ENCODE measurements at places on chromosomes 13 and 19. TPM values are rescaled to one million over a fixed set of nuclear protein-coding genes. Genes with fewer than 3 reads are reported as not detected.

Gene FGF21
- not detected for total RNA-seq

Gene SPATA13
- total RNA-seq = 33.4 TPM

- DNase-seq = no peak
- H3K4me3 ChIP-seq = no peak overlapping the region
- no peak overlapping the region for H3K27ac ChIP-seq
- no peaks in the 10 kb centered on the region for H3K4me1 ChIP-seq
- H3K27me3 ChIP-seq = no peaks in the 10 kb centered on the region
Observed at GRCh38 chr13:106958621-106959048, 390.7 kb upstream of the ARGLU1 start.

GRCh38 chr13:79435561-79435990, 29.5 kb upstream of the RBM26 start:
- DNase-seq = no peak
- no peaks in the 10 kb centered on the region for H3K36me3 ChIP-seq
- no peak overlapping the region for H3K4me3 ChIP-seq
- no peaks in the 10 kb centered on the region for H3K27me3 ChIP-seq
- peaks cover 8% of the 10 kb centered on the region for H3K4me1 ChIP-seq

- no peak overlapping the region for H3K27ac ChIP-seq
- H3K27me3 ChIP-seq = no peaks in the 10 kb centered on the region
- H3K36me3 ChIP-seq = peaks cover 85% of the 10 kb centered on the region
- no peak overlapping the region for H3K4me3 ChIP-seq
- H3K4me1 ChIP-seq = no peaks in the 10 kb centered on the region
Observed at GRCh38 chr19:16222806-16223205, 25.1 kb downstream of the AP1M1 start.

DNA sequence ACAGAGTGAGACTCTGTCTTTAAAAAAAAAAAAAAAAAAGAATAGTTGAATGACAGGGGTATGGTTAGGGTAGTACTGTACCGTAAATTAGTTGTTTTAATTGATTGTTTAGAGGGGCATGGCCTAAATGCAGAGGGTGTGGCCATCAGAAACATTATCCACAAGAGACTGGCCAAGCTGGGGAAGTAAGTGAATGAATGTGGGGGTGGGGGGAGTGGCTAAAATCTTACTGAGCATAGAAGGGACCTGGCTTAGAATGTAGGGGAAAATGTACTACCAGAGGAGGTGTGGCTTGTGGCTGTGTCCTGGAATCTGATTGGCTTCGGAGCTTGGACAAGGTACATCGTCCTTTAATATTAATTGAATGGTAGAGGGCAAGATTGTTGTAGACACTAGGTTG, 3.8 kb downstream of the BCL2L12 start:
- H3K27ac ChIP-seq = no peak overlapping the region
- H3K4me1 ChIP-seq = peaks cover 4% of the 10 kb centered on the region
- H3K36me3 ChIP-seq = no peaks in the 10 kb centered on the region
- no peak for DNase-seq
- no peaks in the 10 kb centered on the region for H3K27me3 ChIP-seq

- DNase-seq = no peak
- no peaks in the 10 kb centered on the region for H3K36me3 ChIP-seq
- H3K27me3 ChIP-seq = peaks cover 7% of the 10 kb centered on the region
Observed at GRCh38 chr19:412356-413355, 3.7 kb upstream of the C2CD4C start.

- no peaks in the 10 kb centered on the region for H3K27me3 ChIP-seq
- no peak overlapping the region for H3K27ac ChIP-seq
- DNase-seq = no peak
- H3K4me1 ChIP-seq = no peaks in the 10 kb centered on the region
- H3K4me3 ChIP-seq = no peak overlapping the region
Observed at GRCh38 chr19:31535691-31536460, 186.6 kb upstream of the TSHZ3 start.

All from thoracic aorta (tissue), 2 donors.